Activated T-helper 9 cell treated with anti-CD3 and anti-CD28 coated beads, Interleukin-2, amount 50 U/mL, for 16 hours (primary cell): ENCODE measurements at places on chromosomes 13 and 19.

DNA sequence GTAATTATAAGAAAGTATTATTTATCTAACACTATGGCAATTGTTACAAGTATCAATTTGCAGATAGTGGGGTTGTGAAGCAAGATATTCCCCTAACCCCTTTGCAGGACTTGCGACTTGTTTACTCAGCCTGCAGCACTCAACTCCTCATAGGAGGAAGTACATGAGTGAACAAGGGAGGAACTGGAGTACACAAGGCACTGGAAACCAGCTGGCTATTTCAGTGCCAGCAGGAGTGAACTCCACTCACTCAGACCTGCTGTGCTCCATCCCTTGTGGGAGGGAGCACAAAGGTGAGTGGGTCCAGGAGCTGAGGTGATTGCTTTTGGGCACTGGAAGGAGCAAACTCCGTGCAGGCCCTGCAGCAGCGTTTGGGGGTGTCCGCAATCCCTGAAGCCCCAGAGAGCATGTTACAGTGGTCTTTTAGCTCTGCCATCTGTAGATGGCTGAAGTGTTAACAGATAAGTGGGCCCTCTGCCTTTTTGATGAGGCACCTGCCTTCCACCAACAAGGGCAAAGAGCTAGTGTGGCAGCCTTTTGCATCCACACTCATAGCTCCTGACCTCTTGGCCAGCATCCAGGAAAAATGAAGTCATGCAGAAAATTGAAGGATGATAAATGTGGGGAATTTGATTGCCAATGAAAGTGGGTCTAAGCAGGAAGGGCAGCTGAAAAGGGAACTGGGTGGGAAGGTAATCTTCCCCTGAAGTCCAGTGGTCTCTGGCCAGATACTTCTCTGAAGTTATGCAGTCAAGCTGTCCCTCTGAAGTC, 802.2 kb upstream of the MIR17HG start:
- DNase-seq, result no peak

DNA sequence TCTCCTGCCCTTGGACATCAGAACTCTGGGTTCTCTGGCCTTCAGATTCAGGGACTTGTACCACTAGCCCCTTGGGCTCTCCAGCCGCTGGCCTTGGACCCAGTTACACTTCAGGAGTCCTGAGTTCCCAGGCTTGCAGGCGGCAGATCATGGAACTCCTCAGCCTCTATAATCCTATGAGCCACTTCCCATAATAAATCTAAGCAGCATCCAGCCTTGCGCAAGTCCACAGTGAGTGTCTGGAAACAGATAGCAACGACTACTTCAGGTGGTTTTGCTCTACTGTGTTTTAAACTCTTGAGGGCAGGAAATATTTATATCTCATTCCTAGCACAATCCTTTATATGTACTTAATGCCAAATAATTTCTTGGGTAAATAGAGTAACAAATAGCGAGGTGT, 92.3 kb downstream of the COL4A1 start:
- DNase-seq, result no peak

GRCh38 chr13:111183087-111183645, 68.1 kb downstream of the ARHGEF7 start:
- no peak for DNase-seq

DNA sequence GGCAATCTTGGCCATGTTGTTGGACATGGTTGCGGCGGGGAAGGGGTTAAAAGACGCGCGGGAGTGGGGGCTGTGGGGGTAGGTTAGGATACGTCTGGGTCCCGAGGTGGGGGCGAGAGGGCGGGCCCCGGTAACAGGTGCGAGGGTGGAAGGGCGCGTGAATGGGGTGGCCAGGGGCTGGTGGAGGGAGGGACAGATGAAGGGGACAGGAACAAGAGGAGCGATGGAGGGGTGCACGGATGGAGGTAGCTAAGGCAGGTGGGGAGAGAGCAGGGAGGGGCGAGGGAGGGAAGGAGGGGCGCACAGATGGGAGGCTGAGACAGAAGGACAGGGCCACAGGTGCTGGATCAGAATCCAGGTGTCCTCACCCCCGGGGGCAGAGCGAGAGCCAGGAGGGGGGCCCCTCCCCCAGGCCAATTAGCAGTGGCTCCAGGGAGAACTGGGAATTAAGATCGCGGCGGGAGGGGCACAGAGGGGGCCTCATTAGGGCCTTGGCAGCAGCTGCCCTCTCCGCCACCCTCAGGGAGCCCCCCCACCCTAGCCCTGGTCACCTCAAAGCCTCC, 1.3 kb downstream of the GNG8 start:
- DNase-seq, result no peak

- DNase-seq, result no peak
Measured at GRCh38 chr13:46296115-46296822, 84.5 kb downstream of the LRRC63 start.

DNA sequence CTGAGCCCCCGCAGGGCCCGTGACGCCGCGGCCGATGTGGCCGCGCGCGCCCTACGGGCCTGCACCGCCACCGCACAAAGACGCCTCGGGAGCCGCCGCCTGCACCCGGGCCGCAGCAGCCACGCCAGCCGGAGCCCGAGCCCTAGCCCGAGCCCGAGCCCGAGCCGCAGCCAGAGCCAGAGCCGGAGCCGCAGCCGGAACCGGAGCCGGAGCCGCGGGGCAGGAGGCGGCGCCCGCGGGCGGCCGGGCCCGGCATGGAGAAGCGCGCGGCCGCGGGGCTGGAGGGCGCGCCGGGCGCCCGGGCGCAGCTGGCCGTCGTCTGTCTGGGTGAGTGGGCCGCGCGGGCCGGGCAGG, 379 bp downstream of the LRP3 start:
- no peak for DNase-seq

DNA sequence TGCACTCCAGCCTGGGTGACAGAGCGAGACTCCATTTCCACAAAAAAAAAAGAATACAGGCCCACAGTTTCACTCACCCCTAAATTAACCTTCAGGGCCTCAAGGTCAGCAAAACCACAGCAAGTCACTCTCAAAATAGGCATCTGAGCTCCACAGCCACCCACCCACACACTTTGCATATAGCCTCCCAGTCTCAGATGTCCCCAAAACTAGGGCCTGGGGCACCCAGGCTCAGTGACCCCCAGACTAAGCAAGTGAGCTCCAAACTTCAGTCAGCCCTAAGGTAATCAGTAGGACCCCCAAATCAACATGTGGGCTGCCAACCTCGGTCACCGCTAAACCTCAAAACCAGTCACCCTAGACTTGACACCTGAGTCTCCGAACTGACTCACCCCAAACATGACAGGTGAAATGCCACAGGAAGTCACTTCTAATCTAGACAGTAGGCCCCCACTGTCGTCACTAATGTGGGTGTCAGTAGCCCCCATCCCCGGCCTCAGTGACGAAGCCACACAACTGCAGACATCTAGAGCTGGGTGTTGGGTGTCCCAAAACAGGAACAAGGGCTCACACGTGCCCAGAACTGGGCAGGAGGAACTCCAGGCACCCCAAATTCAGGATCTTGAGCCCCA, 13.9 kb downstream of the RABAC1 start:
- DNase-seq, result peak; percentile 78

DNA sequence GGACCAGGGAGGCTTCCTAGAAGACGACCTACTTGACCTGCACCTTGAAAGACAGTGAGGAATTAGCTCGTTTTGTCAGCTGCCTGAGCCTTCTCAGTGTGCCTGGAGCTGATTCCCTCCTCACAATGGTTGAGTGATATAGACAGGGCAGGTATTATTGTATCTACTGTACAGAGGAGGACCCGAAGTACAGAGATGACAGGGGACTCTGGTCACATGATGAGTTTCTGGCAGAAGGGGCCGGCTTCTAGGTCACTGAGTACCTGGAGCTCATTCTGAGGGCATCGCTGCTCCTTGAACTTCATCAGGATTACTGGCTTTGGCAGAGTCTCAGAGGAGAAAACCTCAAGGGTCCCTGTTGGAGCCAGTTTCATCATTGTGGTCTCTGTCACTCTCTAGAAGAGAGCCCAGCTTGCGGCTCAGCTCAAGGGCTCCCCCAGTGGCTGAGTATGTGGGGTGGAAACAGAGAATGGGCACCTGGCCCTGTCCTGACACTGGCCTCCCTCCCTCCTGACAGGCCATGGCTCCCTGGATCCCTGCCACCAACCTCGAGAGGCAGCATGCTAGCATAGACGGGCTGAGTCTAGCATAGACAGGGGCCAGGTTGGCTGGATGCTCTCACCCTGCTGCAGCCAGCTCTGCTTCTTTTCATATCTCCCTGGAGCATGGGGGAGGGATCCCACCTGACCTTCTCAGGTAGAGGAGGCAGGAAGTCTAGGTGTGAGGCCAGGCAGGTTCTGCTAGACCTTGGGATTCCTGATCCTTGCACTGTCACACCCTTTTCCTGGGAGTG, 38.7 kb downstream of the NFIX start:
- no peak for DNase-seq

DNA sequence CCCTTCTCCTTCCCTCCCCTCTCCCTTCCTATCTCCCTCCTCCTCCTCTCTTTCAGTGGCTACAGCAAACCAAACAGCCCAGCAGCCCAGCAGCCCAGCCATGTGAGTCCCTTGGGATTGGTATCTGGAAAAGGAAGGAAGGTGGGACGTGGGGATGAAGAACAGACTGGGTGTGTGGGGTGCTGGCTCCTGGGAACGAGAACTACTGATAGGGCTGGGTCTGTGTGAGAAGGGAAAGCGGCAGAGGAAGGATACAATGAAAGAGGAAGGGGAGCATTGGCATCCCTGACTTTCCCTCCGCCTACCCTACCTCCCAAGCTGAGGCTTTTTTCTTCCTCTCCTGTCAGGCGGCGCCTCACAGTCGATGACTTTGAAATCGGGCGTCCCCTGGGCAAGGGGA, 863 bp downstream of the AURKC start:
- DNase-seq, result no peak

- DNase-seq, result no peak
Measured at GRCh38 chr13:106246242-106246641, 289.2 kb downstream of the EFNB2 start.

- DNase-seq, result peak; percentile 50
Measured at GRCh38 chr19:10404888-10405820, 1.8 kb upstream of the CDC37 start.

DNA sequence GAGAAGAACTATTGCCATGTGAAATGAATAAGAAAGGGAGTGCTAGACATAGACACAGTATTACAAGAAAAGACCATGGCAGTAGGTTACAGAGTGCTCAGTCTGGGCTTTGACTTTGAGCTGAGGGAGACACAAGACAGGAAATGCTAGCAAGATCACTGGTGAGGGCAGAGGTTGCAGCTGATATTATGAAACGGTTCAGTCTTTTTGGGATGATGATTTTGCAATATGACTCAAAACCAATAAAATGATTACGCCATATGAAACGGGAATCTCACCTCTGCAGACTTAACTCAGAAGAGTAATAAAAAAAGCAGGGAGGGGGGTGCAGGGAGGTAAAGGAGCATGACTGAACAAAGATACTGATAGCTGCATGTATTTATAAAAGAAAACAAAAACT, 123.1 kb downstream of the RBM26 start:
- no peak for DNase-seq

GRCh38 chr13:99496184-99497142, 4.8 kb upstream of the TM9SF2 start:
- peak; percentile 43 for DNase-seq

- DNase-seq, result no peak
Measured at GRCh38 chr19:45471111-45471930, 3.5 kb downstream of the FOSB start.

DNA sequence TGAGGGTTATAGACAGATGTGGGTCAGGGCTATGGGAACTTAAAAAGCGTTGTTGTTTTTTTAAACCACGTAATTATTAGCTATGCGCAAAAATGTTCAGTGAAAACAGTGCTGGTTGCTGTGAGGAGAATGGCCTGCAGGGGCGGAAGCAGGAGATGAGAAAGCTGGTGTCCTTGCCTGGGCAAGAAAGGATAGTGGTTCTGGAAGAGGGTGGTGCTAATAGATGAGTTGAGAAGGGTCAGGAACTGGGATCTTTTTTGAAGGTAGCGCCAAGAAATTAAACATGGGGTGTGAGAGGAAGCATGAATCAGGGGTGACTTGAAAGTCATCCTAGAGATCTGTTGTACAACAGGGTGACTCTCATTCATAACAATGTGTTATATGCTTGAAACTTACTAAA, 4.8 kb upstream of the SMG9 start:
- no peak for DNase-seq

DNA sequence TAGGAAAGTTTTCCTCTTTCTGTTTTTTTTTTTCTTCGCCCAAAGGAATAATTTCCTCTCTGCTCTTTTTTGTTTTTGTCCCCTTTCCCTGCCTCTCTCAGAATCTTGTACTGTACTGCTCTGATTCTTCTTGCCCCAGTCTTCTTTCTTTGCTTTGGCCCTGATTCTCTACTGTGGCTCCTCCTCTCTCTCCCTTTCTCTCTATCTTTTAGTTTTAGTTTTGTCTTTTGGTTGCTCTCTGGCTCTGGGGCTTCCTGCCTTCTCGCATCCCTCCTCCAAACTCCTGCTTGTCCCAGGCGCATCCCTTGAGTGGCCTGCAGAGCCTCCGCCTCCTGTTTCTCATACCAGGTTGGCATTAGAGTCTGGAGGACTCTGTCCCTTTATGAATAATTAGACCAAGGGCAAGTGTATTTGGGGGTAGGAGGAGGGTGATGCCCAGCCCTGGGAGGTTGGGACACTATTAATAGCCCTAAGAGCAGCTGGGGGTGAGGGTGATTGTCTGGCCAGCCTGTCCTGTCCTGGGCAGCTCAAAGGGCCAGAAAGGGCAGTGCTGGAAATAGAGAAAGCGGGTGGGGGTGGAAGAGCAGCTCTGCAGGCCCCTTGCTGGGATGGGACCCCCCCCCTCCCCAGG, 39.1 kb downstream of the LYL1 start:
- DNase-seq, result no peak

GRCh38 chr19:1512671-1513498, at the start of gene ADAMTSL5:
Gene ADAMTSL5 (minus strand): TSS chr19:1513019. CDS start chr19:1510943, 2,076 bp downstream.
- peak; percentile 56 for DNase-seq

GRCh38 chr19:1941146-1942077, at the start of gene CSNK1G2:
Gene CSNK1G2 (plus strand): TSS chr19:1941172. CDS start chr19:1969773, 28,601 bp downstream.
- DNase-seq, result no peak

- no peak for DNase-seq
Measured at GRCh38 chr13:50942630-50943311, 33.2 kb downstream of the RNASEH2B start.

DNA sequence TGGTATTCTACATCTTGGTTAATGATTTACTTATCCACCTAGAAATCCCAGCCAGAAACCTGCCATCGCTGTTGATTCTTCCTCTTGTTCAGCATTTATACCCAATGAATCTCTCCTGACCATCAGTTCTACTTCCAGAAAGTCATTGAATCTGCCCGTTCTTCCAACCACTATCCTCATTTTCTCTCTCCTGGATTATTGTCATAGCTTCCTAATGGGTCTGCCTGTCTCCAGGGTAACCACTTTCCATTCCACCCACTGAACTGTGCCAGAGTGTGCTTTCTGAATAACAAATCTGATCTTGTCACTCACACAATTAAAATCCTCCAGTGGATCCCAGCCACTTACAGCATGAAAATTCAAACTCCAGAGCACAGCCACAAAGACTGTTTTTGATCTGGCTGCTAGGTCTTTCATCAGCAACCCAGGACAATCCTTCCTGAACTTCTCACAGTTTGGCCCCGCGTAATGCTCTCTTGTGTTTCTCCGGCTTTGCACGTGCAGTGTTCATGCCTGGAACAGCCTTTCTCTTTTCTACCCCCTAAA, 330.6 kb downstream of the SPRY2 start:
- DNase-seq, result no peak

DNA sequence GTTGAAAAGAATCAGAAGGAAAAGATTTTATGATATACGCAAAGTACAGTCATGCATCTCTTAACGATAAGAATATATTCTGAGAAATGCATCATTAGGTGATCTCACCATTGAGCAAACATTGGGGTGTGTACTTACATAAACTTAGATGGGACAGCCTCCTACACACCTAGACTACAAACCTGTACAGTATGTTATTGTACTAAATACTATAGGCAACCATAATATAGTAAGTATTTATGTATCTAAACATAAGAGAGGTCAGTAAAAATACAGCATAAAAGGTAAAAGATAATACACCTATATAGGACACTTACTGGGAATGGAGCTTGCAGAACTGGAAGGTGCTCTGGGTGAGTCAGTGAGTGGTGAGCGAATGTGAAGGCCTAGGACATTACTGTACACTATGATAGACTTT, 254.6 kb downstream of the SPRY2 start:
- DNase-seq, result no peak
